ENCODE measurements at places on chromosomes 1 and 21. TPM values are rescaled to one million over a fixed set of nuclear protein-coding genes. Genes with fewer than 3 reads are reported as not detected.

Gene IRF6
- total RNA-seq, result 133 TPM

DNA sequence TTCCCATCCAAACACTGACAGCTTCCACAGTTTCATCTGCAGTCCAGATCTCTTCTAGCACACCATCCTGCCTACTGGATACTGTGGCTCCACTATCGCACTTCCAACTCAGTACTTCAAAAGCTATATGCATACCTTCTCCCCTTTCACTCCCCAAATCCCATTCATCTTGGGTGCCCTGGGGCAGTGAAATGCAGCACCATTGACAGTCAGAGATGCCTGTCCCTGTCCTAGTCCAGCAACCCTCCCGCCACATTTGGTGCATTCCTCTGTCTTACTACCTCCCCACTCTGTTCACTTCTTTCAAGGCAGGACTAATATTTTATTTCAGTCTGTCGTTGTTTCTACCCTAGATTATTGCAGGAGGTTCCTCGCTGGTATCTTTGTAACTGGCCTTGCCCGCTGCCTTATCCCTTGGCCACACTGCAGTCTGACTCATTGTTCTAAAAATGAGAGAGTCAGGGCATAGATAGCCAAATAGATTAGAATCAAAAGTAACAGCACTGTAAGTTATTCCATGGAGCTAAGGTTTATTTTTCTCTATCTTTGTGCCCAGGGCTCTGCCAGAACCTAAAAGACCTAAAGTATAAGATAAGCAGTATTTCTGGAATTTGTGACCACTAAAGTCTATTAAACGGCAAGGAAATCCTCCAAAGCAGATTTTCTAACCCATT, 96.7 kb downstream of the ESRRG start:
- H3K4me3 ChIP-seq, result no peak overlapping the region
- DNase-seq, result no peak
- no peaks in the 10 kb centered on the region for H3K27me3 ChIP-seq
- no peak overlapping the region for H3K27ac ChIP-seq

DNA sequence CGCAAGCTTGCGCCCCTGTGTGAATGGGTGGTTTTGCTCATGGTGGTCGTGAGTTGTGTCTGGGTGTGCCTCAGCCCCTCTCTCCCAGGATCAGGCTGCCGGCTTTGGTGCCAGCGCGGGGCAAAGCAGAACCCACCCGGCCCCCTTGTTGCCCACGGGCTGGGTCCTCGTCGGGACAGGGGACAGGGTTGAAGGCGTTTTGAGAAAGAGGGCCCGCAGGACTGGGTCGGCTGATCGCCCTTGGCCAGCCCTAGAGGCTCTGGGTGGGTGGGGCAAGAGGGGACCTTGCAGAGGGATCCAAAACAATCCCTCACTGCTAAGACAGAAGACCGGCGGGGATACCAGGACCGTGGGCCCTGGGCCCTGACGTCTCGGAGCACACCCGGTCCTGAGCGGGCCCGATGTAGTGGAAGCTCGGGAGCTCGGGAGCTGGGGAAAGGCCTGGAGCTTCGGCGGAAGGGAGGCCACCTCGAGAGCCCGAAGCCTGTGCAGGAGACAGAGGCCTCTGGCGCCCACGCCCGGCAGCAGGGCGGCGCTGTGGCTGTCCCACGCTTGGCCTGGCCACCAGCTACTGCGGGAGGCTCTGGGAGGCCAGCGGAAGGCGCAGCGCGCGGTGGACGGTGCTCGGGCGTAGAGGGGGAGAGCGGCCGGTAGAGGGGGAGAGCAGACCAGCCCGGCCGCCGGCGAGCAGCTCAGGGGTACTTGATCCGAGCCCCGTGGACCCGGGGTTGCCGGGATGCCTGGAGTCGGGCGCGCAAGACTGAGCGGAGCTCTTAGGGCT, 2.8 kb upstream of the ZNF678 start:
- peaks cover 4% of the 10 kb centered on the region for H3K27me3 ChIP-seq
- no peaks in the 10 kb centered on the region for H3K36me3 ChIP-seq
- no peaks in the 10 kb centered on the region for H3K4me1 ChIP-seq
- H3K27ac ChIP-seq, result no peak overlapping the region
- H3K4me3 ChIP-seq, result no peak overlapping the region

Gene SMPDL3B
- 38.6 TPM for total RNA-seq

Gene ELAPOR1
- 163 TPM for total RNA-seq

- H3K27ac ChIP-seq, result no peak overlapping the region
- no peak overlapping the region for H3K4me3 ChIP-seq
- peaks cover 4% of the 10 kb centered on the region for H3K4me1 ChIP-seq
- peaks cover 4% of the 10 kb centered on the region for H3K36me3 ChIP-seq
- DNase-seq, result no peak
These were observed 32.3 kb downstream of the SLC2A1 start for GRCh38 chr1:42926235-42926878.

DNA sequence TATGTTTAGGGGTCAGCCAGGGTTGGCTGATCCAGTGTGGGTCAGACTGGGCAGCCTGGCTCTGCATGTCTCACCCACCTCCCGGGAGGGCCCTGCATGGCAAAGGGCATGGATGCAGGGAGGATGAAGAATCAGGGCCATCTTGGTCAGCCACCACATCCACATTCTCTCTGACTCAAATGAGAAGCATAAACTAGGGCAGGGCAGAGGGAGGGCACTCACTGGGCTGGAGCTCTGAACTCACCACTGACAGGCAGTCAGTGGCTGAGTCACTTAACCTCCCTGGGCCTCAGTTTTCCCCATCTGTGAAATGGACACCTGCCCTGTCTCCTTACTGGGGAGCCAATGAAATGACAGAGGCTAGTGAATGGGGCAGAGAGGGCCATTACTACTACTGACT, 4.3 kb upstream of the CELA2A start:
- no peak overlapping the region for H3K4me3 ChIP-seq
- H3K36me3 ChIP-seq, result no peaks in the 10 kb centered on the region
- no peaks in the 10 kb centered on the region for H3K27me3 ChIP-seq
- no peak for DNase-seq
- H3K4me1 ChIP-seq, result no peaks in the 10 kb centered on the region

Gene DESI2
- 57.4 TPM for total RNA-seq
